ENCODE measurements at places on chromosomes 5 and 9.

- no peak for DNase-seq
These were observed 86.1 kb downstream of the BARX1 start for GRCh38 chr9:93869088-93869487.

GRCh38 chr9:85743275-85744128 is 1.7 kb upstream of the AGTPBP1 start:
- DNase-seq = no peak

- no peak for DNase-seq
These were observed 152.7 kb downstream of the COL23A1 start for GRCh38 chr5:178437386-178438075.

- no peak for DNase-seq
These were observed 43.6 kb upstream of the FBXW11 start for GRCh38 chr5:172050080-172050479.

- DNase-seq = no peak
These were observed 9.5 kb downstream of the BARX1 start for GRCh38 chr9:93945400-93946337.

- DNase-seq = no peak
These were observed 38.3 kb downstream of the DAPK1 start for GRCh38 chr9:87535817-87536539.

DNA sequence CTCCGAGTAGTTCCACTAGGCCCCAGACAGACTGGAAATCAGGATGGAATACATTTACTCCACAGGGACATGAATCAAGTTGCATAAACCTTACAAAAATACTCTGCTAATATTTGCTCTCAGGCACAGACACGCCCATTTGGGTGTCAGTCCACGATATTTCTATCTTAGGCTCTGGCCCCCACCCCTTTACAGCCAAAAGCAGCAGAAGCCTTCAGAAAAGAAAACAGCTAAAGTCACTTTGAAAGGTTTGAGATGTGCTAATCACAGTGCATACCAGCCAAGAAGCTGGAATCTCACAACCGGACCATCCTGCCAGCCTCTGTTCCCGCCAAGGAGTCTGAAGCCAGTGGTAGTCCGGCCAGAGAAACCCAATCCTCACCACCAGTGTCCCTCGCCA is 22.6 kb downstream of the PTPN3 start:
- no peak for DNase-seq
